ENCODE measurements at places on chromosomes 2 and 18. TPM values are rescaled to one million over a fixed set of nuclear protein-coding genes. Genes with fewer than 3 reads are reported as not detected.

- no peak for DNase-seq
Measured at GRCh38 chr18:68766433-68766832, 31.4 kb upstream of the CCDC102B start.

Gene ADD2
- total RNA-seq: 3.8 TPM

DNA sequence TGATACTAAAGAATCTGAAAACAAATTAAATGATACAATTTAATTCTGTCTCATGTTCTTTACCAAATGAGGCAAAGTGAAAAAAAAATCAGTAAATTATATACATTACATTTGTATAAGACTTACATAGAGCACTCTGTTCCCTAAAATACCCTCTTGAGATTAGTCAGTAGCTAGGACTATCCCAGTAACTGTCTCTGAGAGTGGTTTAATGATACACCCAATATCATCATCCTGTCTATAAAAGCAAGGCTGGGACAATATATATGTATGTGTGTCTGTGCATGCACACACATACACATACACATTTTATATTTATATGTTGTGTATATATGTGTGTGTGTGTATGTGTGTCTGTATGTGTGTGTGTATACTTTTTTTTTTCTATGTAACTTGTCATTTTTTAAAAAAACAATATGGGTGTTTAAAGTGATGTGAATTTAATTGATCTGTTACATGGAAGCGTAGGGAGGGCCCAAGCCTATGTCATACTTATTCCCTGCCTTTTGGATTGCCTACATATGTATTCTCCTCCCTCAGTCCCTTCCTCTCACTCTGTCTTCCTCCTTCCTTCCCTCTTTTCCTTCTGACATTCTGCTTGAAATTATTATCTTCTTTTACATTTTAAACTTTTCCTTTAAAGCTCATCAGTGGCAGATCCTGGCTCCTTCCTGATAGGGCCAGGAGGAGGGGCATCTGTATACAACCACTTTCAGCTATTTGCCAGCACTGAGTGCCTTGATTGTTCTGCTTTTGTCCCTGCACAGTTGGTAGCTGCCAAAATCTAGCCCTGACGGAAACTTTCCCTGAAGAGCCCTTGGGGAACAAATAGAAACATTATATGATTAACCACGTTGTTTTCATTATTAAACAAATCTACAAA is 6.8 kb downstream of the ASXL3 start:
- no peak for DNase-seq

DNA sequence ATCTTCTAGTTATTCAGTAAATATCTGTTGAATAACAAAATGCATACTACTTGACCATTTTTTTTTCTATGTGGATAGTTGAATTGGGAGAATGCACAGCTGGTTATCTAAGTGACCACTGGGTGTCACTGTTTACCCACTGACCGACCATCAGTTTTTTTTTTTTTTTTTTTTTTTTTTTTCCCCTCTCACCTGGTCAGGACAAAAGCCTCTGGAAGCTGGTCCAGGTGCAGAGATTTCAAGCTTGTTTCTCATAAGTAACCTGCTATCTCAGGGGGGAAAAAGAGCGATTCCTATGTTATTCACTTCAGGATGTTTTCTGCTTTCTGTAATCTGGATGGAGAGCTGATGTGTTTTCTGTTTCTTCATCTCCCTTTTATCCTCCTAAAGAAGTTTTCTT is 256.0 kb downstream of the DCDC2C start:
- no peak for DNase-seq

DNA sequence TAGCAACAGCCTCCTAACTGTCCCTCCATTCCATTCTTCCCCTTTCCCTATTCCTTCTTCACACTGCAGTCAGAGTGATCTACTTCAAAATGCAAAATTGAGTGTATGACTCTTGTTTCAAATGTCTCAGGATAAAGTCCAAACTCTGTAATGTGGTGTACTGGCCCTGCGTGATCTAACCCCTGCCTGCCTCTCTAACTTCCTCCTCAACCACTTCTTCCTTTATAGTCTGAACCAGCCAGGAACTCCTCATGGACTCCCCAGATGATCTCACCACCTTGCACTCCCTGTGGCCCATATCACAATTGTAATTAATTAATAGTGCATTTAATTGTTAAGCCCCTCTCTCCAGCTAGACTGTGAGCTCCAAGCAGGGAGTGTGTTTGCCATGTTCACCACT is 3.1 kb upstream of the B3GNT2 start:
- DNase-seq: no peak

Gene SLC5A7
- not detected for total RNA-seq

Gene NTSR2
- 0.28 TPM for total RNA-seq

DNA sequence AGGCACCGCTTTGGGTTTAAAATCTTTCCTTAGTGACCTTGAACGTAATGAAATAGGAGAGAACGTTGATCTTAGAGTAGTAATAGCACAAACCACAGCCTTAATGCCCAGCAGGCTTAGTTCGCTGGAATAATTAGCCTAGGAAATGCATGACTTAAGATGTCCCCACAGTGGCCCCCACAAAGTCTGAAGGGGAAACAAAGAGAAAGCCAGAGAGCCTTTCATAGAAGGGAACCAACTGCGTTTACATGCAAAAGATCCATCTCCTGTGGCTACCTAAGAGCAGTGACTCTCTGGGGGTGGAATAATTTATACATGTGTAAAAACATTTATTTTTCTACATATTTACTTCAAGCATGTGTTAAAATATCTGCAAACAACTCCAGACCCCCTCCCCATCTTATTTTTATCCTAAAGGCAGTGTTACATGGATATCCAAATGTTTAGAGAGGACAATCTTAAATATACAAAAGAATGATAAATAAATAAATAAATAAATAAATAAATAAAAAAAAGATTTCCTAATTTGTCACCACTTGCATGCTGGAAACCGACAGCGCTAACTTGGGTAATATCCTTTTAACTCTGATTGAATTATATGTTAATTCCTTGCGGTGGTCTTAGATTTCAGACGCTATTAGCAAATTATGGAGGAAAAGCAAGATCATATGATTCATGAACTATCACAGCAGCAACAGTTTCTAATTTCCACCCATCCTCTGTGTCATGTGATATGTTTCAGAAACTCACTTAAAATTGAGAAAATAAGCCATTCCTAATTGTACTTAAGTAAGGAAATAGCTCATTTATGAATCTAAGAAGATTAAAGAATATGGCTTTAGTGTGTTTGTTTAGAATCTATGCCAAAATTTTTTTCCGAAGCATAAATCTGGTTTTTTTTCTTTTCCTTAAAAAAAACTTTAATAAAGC is 23.4 kb upstream of the CYP1B1 start:
- DNase-seq: no peak

- DNase-seq: no peak
Measured at GRCh38 chr2:71700658-71701397, 247.5 kb downstream of the DYSF start.

Gene IL1A
- total RNA-seq: 0.24 TPM

DNA sequence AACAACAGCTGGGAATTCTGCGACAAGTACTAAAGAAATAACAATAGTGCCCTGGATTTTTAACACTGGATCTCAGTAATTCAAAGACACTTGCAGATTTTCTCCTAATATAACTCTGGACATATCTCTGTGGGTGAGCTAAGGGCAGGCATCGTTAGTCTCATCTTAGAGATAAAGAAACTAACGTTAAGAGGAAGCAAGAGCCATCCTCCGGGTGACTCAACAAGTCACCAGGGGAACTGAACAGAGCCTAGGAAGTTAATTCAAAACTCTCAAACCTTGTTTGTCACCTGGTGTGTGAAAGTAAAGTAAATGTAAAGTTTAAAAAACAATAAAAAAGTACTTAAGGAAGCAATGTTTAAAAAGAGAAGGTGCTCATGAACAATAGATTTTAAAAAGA is 41.6 kb upstream of the NRP2 start:
- DNase-seq: no peak

Gene METTL21A
- total RNA-seq: 7.7 TPM

DNA sequence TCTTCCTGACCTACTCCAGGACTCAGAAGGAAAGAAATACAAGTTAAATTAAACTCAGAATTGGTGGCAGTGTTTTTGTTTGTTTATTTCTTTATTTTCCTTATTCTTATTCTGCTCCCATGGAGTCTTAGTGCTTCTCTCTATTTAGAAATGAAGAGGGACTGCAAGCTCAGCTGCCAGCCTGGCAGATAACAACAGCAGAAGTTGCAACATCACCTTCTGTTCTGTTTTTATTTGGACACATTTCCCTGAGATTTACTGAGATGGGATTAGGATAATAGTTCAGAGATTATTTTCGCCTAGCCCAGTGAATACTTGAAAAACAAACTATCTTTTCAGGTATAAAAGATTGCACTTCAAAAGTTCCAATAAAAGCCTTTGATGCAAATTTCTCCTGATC is 70.4 kb upstream of the DTNA start:
- no peak for DNase-seq

- no peak for DNase-seq
Measured at GRCh38 chr18:32362484-32362883, 108.2 kb downstream of the GAREM1 start.

DNA sequence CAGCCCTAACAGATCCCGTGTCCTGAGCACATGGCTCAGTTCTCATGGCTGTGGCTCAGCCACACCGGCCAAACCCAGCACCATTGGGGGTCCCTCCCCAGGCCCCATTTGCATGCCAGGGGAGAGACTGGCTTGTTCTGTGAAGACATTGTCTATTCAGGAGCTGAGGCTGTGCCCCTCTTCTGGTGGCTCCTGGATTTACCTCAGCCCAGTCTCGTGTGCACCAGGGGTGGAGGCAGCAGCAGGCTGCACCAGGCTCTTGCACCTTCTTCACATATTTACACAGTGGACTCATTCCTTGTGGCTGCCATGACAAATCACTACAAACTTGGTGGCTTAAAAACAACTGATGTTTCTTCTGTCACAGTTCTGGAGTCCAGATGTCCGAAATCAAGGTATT is 92.4 kb upstream of the ITGA6 start:
- DNase-seq: no peak

- DNase-seq: no peak
Measured at GRCh38 chr18:60347526-60348045, 25.0 kb downstream of the MC4R start.

Gene ELOA2
- total RNA-seq: not detected

Gene GLI2
- 1.4 TPM for total RNA-seq

DNA sequence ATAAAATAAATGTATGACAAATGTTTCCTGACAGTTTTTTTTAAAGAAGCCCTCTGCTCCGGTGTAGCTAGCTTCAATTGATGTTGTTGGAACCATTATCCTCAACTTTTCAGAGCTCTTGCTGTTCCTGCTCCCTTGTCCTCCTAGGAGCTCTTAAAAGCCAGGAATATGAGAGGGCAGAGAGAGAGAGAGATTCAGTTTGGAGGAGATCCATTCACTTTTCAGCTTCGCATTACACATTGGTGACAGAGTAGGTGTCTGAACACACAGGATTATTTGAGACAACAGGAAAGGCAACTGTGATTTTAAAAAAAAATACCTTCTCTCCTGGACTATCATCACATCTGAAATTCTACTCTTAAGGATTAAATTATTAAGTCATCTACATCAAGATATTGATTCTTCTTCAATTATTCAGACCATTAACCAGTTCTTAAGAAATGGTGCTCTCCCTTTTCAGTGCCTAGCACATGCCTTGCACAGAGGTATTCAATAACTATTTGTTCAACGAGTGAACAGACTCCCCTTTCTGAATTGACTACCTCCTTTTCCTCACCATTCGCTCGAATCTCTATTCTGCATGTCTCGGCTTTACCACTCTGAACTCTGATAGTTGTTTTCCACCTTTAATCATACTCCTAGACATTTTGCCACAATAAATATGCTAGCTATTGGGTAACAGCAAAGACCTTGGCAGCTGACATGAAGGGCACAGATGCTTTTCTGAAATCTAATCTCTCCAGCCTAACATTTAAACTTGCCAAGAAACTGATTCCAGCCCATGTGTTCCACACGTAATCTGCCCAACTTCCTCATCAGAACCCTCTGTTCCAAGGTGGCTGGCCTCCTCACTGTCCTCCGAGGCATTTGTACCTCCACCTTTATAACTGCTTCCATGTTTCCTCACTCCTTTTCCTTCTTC is 28.6 kb upstream of the SLC35F5 start:
- no peak for DNase-seq

Gene LINC00305
- not detected for total RNA-seq

- DNase-seq: no peak
Measured at GRCh38 chr2:119367472-119368099, 809 bp downstream of the DBI start.

Gene APCDD1
- total RNA-seq: 156 TPM

DNA sequence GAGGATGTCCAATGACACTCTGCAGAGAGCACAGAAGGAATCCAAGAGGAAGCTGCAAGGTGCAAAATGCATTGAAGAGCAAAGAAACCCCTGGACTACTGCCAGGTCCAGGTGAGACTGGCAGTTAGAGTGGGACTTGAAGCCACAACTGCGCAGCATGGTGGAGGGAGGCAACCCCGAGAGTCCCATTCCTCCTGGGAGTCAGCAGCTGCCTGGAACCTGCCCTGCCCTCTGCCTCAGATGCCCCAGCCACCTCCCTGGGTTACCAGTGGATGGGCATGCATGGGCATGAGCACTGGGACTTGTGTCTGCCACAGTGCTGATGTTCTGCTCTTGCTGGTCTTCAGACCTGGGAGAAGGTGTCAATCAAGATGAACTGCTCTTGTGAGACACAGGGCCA is 43.2 kb downstream of the ANKMY1 start:
- DNase-seq: no peak

DNA sequence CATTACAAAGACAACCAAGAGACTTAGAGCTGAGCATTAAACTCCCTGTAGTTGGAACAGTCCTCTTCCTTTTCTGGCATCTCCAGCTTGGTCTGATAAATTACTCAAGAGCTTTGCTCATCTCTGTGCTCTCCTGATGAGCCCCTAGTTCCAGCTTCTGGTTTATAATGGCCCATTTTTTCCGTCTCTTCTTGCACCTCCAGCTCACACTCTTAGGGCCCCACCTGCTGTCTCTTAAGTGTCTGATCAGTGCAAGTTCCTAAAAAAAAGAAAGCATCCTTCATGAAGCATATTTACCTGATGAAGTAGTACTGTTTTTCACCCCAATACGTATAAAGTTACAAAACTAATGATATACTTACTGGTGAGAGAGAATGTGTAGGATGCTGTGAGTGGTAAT is 822.9 kb downstream of the RNF144A start:
- DNase-seq: no peak

DNA sequence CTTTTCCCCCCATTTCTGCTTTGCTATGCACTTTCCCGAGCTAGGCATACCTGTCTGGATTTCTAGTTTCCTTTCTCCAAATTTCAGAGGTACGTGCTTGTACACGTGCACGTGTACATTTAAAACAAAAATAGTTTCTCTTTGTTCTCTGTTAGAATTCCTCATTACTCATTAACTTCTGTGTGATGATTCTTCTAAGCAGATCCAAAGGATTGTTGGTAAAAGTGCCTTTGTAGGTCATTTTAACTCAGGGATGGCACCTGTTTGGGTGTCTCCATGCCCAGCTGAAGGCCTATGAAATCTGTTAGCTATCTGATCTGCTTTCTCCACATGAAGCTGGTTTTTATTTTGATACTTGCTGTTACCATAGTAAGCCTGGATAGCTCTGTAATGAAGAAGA is 264.3 kb downstream of the LPIN1 start:
- DNase-seq: no peak

- DNase-seq: no peak
Measured at GRCh38 chr2:56204556-56204955, 20.8 kb downstream of the CCDC85A start.

Gene LTBP1
- total RNA-seq: 18.0 TPM

GRCh38 chr18:78773303-78773755 is 206.3 kb upstream of the SALL3 start:
- DNase-seq: no peak
